ENCODE measurements at places on chromosomes 1 and 21.

DNA sequence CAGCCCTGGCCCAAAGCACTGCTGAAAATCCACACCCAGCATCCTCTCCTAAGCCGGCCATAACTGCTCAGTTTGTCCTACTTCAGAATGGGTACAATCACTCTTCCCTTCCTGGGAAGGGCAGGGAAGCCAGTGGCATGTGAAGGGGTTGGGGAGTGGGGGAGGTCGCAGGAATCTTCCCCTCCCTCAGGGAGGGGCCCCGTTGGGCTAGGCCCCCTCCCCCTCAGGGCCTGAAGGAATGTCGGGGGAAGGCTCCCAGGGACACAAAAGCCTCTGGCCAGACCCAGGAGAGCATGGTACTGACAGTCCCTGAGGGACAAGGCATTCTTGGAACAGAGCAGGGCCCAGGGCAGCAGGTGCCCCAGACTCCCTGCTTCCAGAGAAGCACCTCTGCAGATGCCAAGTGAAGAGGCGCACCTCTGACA lies 1.2 kb downstream of the ELOVL1 start:
- no peak for DNase-seq

- DNase-seq, result no peak
Observed at GRCh38 chr1:205256951-205257625, 29.3 kb downstream of the TMCC2 start.

GRCh38 chr1:20446796-20447195 lies 39.2 kb downstream of the CAMK2N1 start:
- DNase-seq, result no peak

- DNase-seq, result no peak
Observed at GRCh38 chr1:42674682-42675081, 7.5 kb upstream of the YBX1 start.

GRCh38 chr1:62800825-62801306 lies 16.9 kb downstream of the ATG4C start:
- DNase-seq, result no peak

DNA sequence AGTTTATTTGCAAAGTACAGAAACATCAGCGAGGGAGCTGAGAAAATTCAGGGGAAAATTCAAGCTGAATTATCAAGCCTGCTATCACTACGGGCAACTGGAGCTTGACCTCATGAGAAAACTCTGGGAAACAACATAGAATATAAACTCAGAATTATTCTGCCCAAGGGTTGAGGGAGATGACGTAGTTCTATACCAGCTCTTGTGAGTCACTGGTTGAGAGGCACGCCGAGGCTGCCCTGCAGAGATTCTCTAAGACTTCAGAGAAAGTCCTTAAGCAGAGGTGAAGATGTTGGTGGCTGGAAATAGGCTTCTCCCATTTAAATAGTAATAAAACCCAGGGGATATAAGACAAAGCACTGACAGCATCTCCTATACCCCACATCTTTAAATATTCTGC lies 12.3 kb downstream of the SYDE2 start:
- DNase-seq, result no peak

DNA sequence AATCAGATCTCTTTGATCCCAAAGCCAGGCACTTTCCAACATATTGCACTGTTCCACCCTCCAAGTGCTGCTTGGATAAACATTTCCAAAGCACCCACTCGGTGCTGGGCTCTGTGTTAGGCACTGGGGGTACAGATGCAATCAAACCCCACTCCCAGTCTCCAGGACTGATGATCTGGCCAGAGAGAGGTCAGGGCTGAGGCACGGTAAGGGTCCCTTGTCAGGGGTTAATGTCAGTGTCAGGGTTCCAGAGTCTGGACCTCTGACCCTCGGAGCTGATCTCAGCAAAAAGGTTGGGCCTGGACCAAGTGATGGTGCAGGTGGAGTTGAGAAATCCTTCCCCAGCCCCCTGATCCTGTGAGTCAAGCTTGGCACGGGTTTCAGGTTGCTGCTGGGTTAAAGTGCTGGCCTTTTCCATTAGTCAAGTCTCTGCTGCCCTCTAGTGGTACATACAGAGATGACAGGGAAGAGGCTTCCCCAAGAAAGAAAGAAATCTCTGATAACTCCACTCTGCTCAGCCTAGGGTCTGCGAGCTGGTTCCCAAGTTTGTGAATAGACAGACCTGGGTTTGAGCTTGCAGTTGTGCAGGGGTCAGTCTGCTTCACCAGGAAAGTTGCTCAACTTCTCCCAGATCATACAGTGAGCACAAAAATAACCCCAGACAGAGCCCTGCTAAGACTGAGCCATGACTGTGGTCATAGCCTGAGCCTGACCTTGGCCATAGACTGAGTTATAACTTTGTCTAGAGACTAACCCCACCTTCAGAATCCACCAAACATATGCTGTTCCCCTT lies 74.6 kb downstream of the DMRTA2 start:
- peak; percentile 22 for DNase-seq

DNA sequence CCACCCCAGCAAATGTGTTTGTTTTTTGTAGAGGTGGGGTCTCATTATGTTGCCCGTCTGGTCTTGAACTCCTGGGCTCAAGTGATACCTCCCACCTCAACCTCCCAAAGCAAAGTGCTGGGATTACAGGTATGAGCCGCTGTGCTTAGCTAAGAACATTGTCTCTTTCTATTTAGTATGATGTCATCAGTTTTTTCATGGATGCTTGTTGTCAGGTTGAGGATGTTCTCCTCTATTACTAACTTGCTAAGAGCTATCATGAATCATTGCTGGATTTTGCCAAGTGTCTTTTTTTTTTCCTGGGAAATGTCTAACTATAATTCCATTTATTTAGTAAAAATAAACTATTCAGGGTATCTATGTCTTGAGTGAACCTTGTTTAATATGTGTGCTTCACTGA lies 19.0 kb upstream of the MPC2 start:
- no peak for DNase-seq

DNA sequence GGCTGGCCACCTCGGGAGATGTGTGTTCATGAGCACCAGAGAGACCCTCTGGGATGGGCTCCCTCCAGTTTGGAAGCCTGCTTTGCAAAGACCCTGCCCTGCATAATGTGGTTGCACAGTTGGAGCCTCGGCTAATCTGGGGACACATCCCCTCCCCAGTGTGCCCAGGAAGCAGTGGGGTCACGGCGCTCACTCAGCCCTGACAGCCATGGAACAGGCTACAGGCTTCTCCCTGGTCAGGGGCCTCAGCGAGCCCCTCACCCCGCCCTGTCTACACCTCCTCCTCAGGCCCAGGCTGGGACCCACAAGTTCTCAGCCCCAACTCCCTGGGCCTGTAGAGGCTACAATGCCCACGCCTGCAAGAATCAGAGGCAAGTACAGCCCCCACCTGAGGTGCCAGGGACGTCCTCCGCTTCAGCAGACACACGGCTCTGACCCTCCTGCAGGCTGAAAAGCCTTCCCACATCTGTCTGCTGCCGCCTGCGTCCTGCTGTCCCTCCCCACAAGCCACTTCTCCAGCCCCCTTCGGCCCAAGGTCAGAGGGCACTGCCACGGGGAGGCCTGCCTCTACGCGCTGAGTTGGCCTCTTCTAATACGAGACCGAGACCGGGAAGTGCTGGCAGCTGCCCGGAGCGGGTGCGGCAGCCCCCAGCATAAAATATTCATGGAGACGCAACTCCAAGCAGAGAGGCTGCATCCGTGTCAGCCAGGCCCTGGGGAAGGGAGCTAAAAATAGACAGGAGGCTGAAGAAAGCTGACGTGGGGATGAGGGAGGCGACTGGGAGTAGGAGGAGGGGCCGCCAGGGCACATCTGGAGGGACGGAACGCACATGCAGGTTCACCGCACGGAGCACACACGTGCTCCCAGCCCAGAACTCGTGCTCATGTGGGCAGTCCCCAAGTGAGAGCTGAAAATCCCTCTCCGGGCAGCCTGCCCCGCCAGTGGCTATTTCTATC lies 15.2 kb upstream of the GPR153 start:
- no peak for DNase-seq

DNA sequence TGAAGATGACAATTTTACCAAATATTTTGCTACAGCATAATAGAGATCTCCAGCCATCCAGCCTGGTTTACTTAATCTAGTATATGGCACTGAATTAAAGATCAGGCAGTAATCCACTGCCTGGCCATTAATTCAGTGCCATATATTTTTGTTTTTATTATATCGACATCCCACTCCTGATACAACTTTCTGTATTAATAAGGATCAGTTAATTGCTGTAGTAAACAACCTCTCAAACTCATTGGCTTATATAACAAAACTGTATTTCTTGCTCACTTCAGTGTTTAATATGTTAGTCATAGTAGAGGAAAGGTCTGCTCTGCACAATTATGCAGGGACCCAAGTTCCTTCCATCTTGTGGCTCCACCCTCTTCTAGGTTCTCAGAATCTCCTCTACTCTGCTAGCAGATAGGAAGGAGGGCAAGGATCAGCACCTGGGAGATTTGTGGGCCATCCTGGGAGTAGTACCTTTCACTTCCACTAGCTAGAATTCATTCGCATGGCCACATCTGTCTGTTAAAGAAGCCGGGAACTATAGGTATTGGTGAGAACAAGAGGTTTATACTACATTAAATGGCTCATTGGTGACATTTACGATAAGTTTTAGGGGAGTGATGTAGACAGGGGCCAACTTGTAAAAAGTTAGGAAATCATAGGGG lies 3.6 kb upstream of the ZDHHC18 start:
- no peak for DNase-seq

GRCh38 chr1:228150120-228150460 lies 360 bp downstream of the GJC2 start:
- no peak for DNase-seq

DNA sequence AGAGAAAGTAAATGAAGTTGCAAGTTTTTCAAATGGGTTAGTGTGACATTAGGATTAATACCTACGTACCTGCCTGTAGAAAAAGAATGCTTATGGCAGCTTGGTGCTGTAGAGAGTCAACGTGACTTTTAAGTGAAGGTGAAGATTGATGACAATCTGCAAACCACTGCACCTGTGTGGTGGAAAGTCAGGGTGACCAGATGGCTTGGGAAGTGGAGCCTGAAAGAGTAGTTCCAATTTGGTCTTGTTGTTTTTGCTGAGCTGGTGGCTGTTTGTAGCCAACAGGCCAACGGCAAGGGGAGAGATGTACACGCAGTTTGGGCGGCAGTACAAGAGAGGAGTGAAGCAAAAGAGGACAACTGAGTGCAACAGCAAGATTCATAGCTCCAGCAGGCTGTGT lies 78.1 kb upstream of the JAK1 start:
- no peak for DNase-seq

GRCh38 chr1:228176024-228176395 lies 10.4 kb downstream of the IBA57 start:
- no peak for DNase-seq

GRCh38 chr21:46324390-46325072 lies 575 bp downstream of the PCNT start:
- DNase-seq, result peak; percentile 80

DNA sequence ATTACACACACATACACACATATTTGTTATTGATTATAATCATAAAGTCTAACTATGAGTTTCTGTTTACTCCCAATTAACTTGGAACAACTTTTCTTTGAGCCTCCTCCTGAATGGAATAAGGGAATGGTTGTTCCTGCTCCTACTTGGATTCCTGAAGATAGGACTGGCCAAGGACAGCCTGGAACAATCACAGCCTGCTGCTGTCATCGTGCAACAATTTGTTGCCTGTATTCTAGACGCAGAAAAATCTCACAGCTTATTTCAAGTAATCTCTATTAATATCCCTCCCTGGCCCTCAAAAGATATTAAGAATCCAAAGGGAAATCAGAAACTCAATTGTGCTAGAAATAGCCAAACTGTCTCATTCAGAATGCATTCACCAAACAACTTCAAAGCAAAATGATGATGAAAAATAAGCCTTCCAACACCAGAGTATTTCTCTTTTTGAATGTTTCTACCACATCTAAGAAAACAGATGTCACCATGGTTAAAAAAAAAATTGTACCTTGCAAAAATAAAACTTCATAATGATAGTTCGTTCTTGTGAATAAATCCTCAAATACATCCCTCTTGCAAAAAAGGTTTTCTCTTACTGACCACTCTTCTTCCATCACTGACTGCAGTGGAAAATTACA lies 30.9 kb downstream of the RCAN1 start:
- DNase-seq, result no peak

DNA sequence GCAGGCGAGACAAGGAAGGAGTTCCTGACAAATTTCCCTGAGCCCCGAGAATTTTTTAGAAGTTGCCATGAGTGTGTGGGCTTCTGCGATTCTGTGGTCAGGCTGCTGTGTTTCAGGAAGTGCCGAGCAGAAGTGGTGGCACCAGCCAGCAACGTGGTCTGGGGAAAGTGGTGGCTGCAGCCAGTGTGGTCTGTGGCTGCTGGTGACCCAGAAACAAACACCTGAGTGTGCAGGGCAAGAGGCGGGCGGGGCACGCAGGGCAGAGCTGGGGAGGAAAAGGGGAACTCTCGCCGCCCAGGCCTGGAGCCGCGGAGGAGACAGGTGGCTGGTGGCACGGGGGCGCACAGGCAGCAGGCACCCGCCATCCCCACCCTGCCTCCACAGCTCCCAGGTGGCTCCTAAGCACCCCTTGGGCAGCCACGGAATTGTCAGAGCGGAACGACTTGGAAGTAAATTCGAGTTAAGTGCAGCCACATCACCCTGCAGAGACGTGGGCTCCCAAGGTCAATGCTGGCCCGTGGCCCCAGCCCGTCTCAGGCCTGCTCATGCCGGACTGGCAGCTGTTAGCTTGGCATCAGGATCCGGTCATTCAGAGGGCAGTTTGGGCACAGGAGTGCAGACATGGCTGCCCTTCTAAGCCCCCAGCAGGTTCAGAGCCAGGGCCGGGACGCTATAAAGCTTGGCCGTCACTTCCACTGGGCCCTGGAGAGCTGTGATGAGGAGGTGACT lies 25.1 kb downstream of the PRDM16 start:
- no peak for DNase-seq

DNA sequence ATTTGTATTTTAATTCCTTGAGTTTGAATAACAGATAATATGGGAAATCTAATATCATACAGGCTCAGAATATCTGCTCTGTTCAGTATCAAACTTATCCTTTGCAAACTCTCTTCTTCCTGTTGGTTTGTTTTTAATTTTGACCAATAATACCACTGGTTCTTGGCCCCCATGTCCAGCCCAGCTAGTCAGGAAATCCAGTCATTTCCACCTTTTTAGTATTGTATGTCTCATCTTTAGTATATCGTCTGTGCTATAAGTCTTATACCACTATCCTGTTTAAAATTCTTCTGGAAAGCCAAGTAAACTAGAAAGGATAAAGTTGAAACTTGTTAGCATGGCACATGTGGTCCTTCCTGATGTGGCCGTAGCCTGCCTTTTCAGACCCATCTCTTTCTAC lies 10.7 kb downstream of the SCCPDH start:
- no peak for DNase-seq

DNA sequence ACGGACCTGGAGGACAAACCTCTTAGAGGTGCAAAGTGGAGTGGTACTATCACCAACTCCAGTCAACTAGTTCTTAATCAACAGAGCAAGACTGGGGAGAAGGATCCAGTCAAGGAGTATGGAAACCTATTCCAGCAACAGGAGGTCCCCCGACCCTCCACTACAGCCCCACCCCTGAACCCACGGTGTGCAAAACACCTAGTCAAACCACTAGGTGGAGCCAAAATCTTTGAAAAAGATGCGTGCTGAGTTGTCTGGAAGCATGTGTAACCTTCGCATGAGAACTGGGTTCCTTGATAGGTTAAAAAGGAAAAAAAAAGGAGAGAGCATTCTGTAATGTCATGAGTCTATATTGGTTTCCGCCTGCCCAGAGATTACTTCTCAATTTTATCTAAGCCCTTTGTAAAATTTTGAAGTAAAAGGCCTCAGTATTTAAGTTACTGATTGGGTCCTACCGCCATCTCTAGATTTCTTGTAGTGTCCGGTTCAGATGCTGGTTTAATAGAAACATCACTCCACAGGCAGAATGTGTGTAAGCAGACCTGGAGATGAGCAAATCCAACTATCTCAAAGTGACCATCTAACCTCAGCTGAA lies 81.9 kb upstream of the HAO2 start:
- no peak for DNase-seq

All from activated T-helper 1 cell treated with anti-CD3 and anti-CD28 coated beads, Interleukin-12 subunit alpha, Interleukin-12 subunit beta, Interleukin-2, Interleukin-4 antibody, amounts not matched to agents 30 ng/mL and 10 ng/mL and 1 ng/mL, durations not matched to agents 14 hours and 24 hours and 36 hours (primary cell).